ENCODE measurements at places on chromosomes 2 and 18.

DNA sequence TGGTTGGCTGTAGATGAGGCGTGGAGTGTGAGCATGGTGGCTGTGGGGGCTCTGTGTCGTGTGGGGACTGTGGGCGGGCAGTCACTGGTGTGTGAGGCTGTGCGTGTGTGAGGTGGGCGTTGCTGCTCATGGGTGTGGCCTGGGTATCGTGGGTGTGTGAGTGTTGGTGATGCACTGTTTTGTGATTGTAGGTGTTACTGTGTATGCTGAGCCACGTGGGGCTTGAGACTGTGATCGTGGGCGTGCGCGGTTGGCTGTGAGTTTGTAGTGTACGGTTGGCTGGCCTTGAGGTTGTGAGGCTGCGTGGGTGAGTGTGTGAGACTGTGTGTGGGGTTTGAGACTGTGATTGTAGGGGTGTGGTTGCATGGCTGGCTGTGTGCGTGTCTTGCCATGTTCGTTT is 8.5 kb downstream of the INHBB start:
- peaks cover 69% of the 10 kb centered on the region for H3K27me3 ChIP-seq
- H3K27ac ChIP-seq = no peak overlapping the region

DNA sequence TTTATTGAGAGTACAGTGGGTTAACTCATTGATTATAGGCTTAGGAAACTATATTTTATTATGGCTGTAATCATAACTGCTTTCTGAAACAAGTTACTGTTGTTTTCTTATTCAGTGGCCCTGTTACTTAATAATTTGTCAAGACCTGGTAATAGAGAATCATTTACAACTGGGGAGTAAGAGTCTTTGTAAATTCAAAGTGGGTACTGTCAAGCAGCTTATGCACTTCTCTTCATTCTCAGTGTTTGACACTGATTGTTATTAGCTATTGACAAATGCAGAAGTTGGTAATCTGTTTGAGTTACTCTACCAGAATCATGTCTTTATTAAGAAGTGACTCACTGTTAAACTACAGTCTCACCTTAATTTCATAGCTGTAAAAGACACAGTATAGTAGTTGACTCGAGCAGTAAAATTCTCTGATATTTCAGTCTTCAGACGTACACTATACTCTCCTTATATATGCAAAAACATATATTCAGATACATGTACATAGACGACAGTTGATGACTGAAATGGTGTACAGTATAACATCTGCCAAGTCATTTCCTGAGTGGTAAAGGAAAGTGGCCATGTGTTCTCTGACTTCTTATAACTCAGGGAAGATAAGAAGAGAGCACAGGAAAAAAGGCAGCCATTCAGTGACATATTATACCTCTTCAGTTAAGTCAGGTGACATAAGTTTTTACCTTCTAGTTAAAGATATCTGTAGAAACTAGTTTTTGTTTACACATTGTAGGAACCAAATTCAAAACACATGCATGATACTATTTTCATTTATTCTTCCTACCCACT is 36.0 kb upstream of the TTC27 start:
- no peak for DNase-seq
- peaks cover 19% of the 10 kb centered on the region for H3K36me3 ChIP-seq
- no peaks in the 10 kb centered on the region for H3K4me1 ChIP-seq
- peaks cover 4% of the 10 kb centered on the region for H3K27me3 ChIP-seq
- no peak overlapping the region for H3K4me3 ChIP-seq
- H3K27ac ChIP-seq = no peak overlapping the region

DNA sequence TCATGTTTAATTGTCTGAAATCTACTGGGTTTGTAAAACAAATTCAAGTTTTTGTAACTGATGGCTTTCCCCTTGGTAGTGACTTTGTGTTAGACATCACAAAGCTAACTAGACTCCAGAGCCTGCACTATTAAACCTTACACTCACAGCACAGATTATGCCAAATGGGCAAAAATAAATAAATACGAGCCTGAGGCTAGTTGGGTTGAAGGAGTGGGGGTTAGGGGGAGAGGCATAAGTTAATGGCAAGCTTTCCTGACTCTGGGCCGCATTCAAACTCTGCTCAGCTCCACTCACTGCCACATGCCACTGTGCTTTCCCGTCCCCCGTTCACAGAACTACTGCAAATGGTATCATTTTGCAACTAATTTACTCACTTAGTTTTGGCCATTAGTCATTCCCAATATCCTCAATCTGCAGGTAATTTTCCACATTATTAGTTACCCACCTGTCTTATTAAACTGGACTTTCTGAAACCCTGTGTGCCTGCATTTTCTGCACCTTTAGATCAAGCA is 1079.9 kb upstream of the PIK3C3 start:
- H3K4me3 ChIP-seq = no peak overlapping the region
- H3K27ac ChIP-seq = no peak overlapping the region
- DNase-seq = no peak
- no peaks in the 10 kb centered on the region for H3K27me3 ChIP-seq
- H3K4me1 ChIP-seq = no peaks in the 10 kb centered on the region
- H3K36me3 ChIP-seq = no peaks in the 10 kb centered on the region

GRCh38 chr2:157443795-157444640 is at the start of gene CYTIP:
Gene CYTIP (minus strand): TSS chr2:157444089. CDS start chr2:157444020, 69 bp downstream.
- H3K36me3 ChIP-seq = no peaks in the 10 kb centered on the region
- no peak within 1 kb of the TSS for H3K4me3 ChIP-seq
- H3K4me1 ChIP-seq = peaks cover 16% of the 10 kb centered on the region
- H3K27me3 ChIP-seq = no peaks in the 10 kb centered on the region
- H3K27ac ChIP-seq = no peak within 1 kb of the TSS

DNA sequence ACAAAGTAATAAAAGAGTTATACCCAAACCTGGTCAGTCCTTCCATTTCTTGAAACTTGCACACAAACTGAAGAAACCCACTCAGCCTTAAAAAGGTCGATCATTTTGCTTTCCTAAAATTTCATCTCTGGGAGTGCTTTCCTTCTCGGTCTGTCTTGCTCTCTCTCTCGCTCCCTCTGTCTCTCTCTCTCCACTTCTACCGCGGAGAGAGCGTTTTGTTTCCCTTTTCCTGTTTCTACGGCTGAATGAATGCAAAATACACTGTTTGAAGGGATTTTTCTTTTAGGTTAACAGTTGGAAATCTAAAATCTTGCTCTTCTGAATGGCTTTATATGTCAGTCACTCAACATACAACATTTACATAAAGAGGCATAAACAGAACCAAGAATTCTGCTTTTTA is 424.2 kb downstream of the TGIF1 start:
- H3K4me3 ChIP-seq = peak overlapping the region; percentile 54
- H3K27me3 ChIP-seq = peaks cover 13% of the 10 kb centered on the region
- H3K36me3 ChIP-seq = peaks cover 7% of the 10 kb centered on the region
- no peak overlapping the region for H3K27ac ChIP-seq
- no peak for DNase-seq

- no peak overlapping the region for H3K27ac ChIP-seq
- H3K4me1 ChIP-seq = no peaks in the 10 kb centered on the region
- H3K4me3 ChIP-seq = no peak overlapping the region
- H3K27me3 ChIP-seq = no peaks in the 10 kb centered on the region
These were observed 124.4 kb downstream of the TTC27 start for GRCh38 chr2:32752205-32752604.

DNA sequence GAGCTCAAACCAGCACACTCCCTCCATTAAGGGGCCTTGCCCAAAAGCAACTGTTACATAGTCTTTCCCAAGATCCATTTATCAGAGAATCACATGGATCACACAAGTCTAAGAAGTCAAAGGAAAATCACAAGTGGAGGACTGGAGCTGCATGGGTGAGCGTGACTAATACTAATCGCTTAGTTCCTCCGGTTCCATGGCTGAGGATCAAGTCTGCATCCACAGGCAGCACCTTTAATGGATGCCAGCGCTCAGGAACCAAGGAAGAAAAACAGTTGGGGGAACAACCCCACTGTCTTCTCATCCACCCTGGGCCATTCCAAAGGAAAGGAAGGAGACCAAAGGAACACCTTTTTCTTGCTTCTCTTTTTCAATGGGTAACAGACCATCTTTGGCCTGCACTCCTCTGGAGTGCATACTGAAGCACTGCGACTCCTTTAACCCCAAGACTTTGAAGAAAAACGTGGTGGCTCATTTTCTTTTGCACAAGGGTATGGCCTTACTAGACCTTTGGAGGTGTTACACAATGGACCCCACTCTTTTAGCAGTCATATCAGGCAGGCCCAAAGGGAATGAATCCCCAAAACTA is 9.2 kb upstream of the WDR33 start:
- H3K27ac ChIP-seq = no peak overlapping the region
- peaks cover 3% of the 10 kb centered on the region for H3K36me3 ChIP-seq
- no peak for DNase-seq
- H3K4me1 ChIP-seq = no peaks in the 10 kb centered on the region
- H3K27me3 ChIP-seq = peaks cover 24% of the 10 kb centered on the region
- no peak overlapping the region for H3K4me3 ChIP-seq

- peaks cover 4% of the 10 kb centered on the region for H3K27me3 ChIP-seq
- H3K36me3 ChIP-seq = peaks cover 27% of the 10 kb centered on the region
- H3K27ac ChIP-seq = no peak overlapping the region
- no peaks in the 10 kb centered on the region for H3K4me1 ChIP-seq
These were observed 61.3 kb downstream of the MGAT4A start for GRCh38 chr2:98669675-98670074.

DNA sequence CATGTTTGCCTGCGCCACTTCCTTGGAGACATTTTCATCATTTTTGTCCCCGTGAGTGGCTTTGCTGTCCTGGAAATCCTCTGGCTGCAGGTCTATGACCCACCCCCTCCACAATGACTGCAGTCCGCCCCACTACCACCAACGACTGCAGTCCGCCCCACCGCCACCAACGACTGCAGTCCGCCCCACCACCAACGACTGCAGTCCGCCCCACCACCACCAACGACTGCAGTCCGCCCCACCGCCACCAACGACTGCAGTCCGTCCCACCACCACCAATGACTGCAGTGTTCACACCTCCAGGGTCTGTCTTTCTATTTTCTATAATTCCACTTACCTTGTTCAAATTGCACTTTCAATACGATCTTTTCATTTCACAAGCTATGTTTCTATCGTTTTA is 820.7 kb upstream of the SALL3 start:
- no peaks in the 10 kb centered on the region for H3K27me3 ChIP-seq
- no peak overlapping the region for H3K4me3 ChIP-seq
- no peak for DNase-seq
- H3K36me3 ChIP-seq = no peaks in the 10 kb centered on the region
- H3K27ac ChIP-seq = no peak overlapping the region
- peaks cover 19% of the 10 kb centered on the region for H3K4me1 ChIP-seq

- peaks cover 29% of the 10 kb centered on the region for H3K4me1 ChIP-seq
- peaks cover 9% of the 10 kb centered on the region for H3K27me3 ChIP-seq
- no peaks in the 10 kb centered on the region for H3K36me3 ChIP-seq
- H3K27ac ChIP-seq = no peak overlapping the region
These were observed 10.3 kb downstream of the AQP12A start for GRCh38 chr2:240701736-240702639.

DNA sequence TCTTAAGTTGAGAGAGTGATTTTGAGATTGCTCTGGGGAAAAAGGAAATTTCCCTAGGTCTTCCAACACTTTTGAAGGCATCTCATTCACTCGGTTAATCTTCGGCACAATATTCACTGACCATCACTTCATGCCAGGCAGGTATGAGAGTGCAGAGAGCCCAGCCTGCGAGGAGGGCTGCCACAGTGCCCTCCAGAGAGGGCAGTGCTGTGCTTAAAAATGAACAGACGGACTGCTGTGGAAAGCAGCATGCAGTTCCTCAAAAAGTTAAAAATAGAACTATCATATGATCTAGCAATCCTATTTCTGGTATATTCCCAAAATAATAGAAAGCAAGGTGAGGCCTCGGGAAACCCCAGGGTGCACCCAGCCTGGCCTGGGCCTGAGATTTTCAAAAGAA is 374.9 kb upstream of the RAB6C start:
- H3K4me1 ChIP-seq = no peaks in the 10 kb centered on the region
- no peak overlapping the region for H3K27ac ChIP-seq
- H3K27me3 ChIP-seq = peaks cover 7% of the 10 kb centered on the region

DNA sequence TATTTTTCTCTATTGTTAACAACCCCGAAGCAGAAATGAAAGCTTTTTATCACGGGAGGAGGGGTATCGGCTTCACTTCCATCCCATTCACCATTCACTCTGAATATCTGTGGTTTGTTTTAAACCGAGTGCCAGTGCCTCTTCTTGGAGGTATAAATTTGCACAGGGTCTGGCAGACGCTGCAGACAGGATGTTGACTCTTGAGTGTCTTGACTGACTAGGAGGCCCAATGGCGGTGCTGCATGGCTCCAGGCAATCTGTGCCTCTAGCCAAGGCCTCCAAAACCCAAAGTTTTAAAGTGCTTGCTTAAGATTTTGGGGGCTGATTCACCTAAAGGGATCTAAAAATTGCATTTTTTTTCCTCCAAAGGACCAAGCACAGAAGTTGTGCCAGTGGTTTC is 183.8 kb downstream of the LTBP1 start:
- no peak for DNase-seq
- H3K27ac ChIP-seq = peak overlapping the region; percentile 37
- H3K4me3 ChIP-seq = no peak overlapping the region
- H3K27me3 ChIP-seq = peaks cover 3% of the 10 kb centered on the region

- no peaks in the 10 kb centered on the region for H3K27me3 ChIP-seq
- no peak overlapping the region for H3K27ac ChIP-seq
- H3K4me1 ChIP-seq = peaks cover 15% of the 10 kb centered on the region
- DNase-seq = no peak
These were observed 19.2 kb downstream of the DTNA start for GRCh38 chr18:34729264-34729663.

DNA sequence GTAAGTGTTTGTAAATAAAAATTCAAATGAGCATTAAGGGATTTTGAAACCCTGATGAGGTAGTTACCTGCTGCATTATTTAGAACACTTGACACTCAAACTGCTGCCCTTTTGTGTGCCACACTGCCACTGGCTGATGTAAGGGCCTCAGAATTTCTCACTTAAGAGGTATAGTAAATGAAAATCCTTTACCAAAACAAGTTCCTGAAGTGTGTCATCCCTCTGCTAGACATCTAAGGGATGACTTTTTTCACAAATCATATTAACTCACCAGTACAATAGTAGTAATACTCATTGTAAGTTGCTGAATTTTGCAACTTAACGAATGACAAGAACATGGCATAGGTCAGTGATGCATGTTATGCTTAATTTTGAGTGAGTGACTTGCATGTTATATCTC is 274.9 kb upstream of the UBE2E3 start:
- H3K4me1 ChIP-seq = no peaks in the 10 kb centered on the region
- no peak overlapping the region for H3K4me3 ChIP-seq
- H3K27ac ChIP-seq = no peak overlapping the region

DNA sequence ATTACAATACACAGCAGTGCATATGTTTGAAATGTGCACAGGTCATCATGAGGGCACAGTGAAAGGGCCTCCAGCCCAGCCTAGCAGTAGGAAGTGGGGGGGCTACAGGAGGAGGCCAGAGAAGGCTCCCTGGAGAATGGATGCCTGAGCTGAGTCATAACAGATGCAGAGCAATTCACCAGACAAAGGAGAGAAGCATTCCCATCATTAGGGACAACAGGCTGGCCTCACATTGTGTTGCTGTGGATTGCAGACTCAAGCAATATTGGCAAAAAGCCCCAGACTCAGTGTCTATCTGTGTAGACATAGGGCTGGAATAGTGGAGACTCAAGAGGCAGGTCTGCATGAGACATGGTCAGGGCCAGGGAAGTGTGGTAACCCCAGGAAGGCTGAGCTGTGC is 329.9 kb downstream of the DLGAP1 start:
- H3K27me3 ChIP-seq = peaks cover 8% of the 10 kb centered on the region
- H3K4me1 ChIP-seq = peaks cover 50% of the 10 kb centered on the region
- no peak for DNase-seq
- no peaks in the 10 kb centered on the region for H3K36me3 ChIP-seq
- H3K4me3 ChIP-seq = peak overlapping the region; percentile 26
- peak overlapping the region; percentile 92 for H3K27ac ChIP-seq

All from nephron progenitor cell (in vitro differentiated cells).